ENCODE measurements at places on chromosomes 7 and 10.

DNA sequence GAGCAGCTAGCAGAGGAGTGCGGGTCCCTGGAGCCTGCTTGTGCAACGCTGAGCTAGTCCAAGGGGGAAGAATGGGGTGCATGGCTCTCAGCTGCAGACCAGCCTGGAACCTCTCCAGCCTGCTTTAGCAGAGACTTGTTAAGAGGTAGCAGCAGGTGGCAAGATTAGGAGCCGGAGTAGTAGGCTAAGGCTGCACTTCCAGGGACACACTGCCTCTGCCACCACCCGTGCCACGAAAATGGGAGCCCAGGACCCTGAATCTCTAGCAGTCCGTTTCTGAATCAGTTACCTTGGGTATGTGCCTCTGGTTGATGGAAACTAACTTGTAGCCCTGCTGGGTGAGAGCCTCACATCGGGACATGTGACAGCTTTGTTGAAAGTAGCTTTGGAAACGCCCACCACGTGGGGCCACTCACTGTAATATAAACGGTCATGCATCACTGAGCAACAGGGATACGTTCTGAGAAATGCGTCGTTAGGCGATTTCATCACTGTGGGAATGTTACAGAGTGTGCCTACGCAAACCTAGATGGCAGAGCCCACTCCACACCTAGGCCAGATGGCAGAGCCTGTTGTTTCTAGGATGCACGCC lies 25.9 kb downstream of the HTRA1 start:
- H3K36me3 ChIP-seq, result no peaks in the 10 kb centered on the region
- H3K4me1 ChIP-seq, result peaks cover 21% of the 10 kb centered on the region
- H3K27ac ChIP-seq, result no peak overlapping the region

- peaks cover 17% of the 10 kb centered on the region for H3K4me1 ChIP-seq
- H3K4me3 ChIP-seq, result no peak overlapping the region
- DNase-seq, result no peak
- peaks cover 5% of the 10 kb centered on the region for H3K36me3 ChIP-seq
These were observed 173.5 kb downstream of the ELMO1 start for GRCh38 chr7:37275078-37275710.

DNA sequence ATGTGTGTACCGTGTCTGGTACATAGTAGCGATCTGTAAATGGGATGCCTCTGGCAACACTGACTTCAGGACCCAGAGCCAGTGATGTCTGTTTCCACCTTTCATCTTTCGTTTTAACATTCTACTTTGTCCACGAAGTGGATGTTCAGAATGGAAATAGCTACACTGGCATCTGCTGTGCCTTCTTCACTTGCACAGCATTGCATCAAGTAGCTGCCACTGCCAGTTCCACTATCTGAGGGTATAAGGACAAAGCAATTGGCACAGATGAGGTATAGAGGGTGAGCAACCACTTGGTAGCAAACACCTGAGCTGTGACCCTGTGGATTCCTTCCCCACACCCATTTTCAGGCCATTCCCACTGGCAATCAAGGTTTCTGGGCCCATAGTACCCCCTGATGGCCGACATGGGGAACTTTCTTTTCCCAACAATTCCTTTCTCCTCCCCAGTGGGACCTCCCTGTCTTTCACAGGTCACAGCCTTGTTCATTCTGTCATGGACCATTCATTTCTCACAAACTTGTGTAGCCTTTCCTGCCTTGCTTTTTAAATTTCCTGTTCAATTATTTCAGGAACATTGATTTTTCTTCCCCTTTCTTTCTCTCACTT lies 4.0 kb downstream of the ITGA8 start:
- no peak overlapping the region for H3K27ac ChIP-seq
- H3K4me3 ChIP-seq, result no peak overlapping the region
- DNase-seq, result no peak
- no peaks in the 10 kb centered on the region for H3K36me3 ChIP-seq

- no peaks in the 10 kb centered on the region for H3K4me1 ChIP-seq
- no peak overlapping the region for H3K4me3 ChIP-seq
- H3K36me3 ChIP-seq, result no peaks in the 10 kb centered on the region
- no peaks in the 10 kb centered on the region for H3K27me3 ChIP-seq
- no peak overlapping the region for H3K27ac ChIP-seq
These were observed 427.7 kb downstream of the LRMDA start for GRCh38 chr10:75859141-75859540.

GRCh38 chr7:77258014-77258413 lies 58.4 kb upstream of the FGL2 start:
- no peak overlapping the region for H3K4me3 ChIP-seq
- no peaks in the 10 kb centered on the region for H3K27me3 ChIP-seq
- no peak for DNase-seq
- no peaks in the 10 kb centered on the region for H3K4me1 ChIP-seq
- H3K36me3 ChIP-seq, result no peaks in the 10 kb centered on the region

DNA sequence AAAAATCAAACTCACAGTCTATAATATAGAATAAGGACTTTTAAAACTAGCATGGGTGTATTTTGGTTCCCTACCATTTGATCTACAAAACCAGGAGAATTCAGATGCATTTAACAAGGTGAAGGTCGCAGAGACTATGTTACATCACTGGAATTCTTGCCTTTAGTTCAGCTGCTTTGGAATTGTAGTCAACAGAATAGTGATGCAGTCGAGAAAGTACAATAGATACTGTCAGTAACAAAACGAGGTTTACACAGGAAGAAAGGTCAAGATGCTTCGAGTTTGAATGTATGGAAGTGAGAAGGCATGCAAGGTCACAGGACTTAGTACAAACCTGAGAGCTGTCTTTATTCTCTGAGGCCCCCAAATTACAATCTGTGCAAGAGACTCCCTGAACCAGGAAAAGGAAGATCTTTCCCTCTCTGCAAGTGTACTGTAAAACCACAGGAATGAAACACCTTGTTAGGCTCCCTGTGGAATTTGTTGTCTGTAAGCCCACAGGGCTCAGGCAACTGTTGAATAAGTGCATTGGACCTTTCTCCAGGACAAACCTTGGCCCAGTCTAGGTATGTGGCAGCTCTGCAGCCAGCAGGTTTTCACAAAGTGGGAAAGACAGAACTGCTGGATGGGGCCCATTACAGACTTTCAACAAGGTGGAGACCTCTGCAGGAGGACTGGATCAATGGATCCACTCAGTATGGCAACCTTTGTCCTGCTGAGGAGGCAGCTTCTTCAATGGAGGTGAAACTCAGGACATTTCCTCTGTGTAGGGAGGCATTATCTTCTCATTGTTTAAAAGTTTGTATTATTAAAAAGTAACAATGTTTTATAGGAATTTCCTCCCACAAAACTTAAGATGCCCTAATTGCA lies 101.1 kb upstream of the GSDME start:
- no peaks in the 10 kb centered on the region for H3K27me3 ChIP-seq
- no peaks in the 10 kb centered on the region for H3K4me1 ChIP-seq
- no peak overlapping the region for H3K27ac ChIP-seq
- peaks cover 25% of the 10 kb centered on the region for H3K36me3 ChIP-seq

GRCh38 chr10:51620131-51620530 lies 79.3 kb downstream of the CSTF2T start:
- no peak overlapping the region for H3K27ac ChIP-seq
- H3K36me3 ChIP-seq, result no peaks in the 10 kb centered on the region
- H3K4me3 ChIP-seq, result no peak overlapping the region
- H3K4me1 ChIP-seq, result no peaks in the 10 kb centered on the region

DNA sequence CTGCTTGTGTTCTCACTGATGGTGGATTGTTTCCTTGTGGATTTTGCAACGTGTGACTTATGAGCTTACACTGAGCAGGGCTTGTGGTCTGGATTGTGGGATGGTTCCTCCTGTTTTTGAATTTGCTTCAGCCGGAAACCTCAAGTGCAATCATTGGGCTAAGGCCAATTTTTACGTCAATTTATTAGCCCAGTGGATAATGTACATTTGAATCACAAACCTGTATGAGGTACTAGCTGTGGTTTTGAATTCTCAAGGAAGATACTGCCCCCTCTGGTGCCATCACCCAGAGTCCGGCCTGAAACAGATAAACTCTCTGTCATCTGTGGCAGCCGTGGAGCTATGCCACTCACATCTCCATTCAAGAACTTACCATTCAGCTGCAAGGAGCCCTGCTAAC lies 7.3 kb upstream of the ZNF777 start:
- H3K27me3 ChIP-seq, result peaks cover 6% of the 10 kb centered on the region
- H3K36me3 ChIP-seq, result no peaks in the 10 kb centered on the region
- H3K27ac ChIP-seq, result no peak overlapping the region
- DNase-seq, result no peak
- no peaks in the 10 kb centered on the region for H3K4me1 ChIP-seq
- H3K4me3 ChIP-seq, result no peak overlapping the region

DNA sequence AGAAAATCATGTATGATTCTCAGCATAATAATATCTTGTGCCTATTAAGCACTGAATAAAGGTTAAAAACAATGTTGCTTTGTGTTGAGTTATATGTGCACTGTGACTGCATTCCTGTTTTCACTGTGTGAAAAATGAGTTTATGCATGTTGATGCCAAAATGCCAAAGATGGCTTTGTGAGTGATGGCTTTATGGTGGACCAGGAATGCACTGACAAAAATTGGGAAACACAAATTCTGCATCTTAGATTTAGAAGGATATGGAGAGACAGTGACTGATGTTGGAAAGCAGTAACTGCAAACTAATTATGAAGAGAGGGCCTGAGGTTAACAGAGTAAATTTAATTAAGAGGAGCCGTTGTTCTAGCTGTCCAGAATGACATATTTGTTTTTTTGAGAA lies 440.4 kb downstream of the KIF20B start:
- DNase-seq, result no peak
- H3K4me3 ChIP-seq, result no peak overlapping the region
- H3K27me3 ChIP-seq, result no peaks in the 10 kb centered on the region
- no peak overlapping the region for H3K27ac ChIP-seq

DNA sequence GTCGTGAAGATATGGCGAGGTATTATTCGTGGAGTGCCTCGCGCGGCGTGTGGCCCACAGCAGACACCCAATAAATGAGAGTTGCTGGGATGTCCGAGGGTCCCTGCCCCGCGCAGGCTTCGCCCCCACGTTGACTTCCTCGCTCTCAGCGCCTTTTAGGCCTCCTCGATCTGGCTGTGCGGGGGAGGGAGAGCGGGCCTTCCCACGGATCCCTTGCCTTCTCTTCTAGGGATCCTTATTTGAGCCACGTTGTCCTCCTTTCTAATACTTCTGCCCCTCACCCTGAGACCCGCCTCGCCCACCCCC lies 660 bp downstream of the VCL start:
- H3K27me3 ChIP-seq, result no peaks in the 10 kb centered on the region
- no peak for DNase-seq
- H3K4me3 ChIP-seq, result peak overlapping the region; percentile 94
- H3K4me1 ChIP-seq, result peaks cover 57% of the 10 kb centered on the region

GRCh38 chr10:20962165-20962564 lies 65.1 kb upstream of the NEBL start:
- DNase-seq, result no peak
- no peak overlapping the region for H3K4me3 ChIP-seq
- H3K4me1 ChIP-seq, result no peaks in the 10 kb centered on the region
- H3K27ac ChIP-seq, result no peak overlapping the region
- H3K36me3 ChIP-seq, result no peaks in the 10 kb centered on the region
- H3K27me3 ChIP-seq, result no peaks in the 10 kb centered on the region

DNA sequence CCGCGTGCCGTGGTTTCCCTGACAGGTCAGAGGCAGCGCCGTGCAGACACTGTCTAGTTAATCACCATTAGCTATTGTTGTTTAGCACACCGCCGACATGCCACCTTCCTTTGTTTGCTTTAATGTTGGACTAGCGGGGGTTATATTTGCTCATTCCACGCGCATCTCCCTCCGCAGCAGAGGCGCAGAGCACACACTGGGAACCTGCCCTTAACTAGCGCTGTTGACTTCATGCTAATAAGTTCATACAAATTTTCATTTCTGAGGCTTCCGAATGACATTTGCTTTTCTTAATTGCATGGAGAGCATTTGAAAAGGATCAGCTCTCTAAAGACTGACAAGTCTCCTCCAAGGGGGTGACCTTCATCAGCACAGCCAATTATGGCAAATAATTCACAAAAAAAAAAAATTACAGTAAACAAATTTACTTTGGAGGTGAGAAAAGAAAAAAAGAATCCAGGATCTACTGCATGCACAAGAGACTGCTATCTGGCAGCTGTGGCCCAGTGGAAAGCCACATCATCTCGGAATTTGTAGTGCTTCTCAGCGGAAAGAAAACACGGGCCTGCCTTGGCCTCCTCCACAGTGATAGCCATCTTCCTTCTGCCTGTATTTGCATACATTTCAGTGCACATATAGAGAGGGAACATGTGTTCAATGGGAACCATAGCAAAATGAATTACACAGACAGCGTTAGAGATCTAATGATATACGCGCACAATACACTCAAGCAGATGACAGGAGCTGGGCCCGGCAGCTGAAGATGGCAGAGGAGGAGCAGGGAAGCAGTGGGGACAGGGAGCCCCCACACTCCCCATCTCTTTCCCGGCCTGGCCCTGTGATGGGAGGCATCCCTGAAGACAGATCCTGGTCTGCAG lies 94.2 kb downstream of the EBF3 start:
- no peaks in the 10 kb centered on the region for H3K36me3 ChIP-seq
- no peak for DNase-seq
- no peaks in the 10 kb centered on the region for H3K27me3 ChIP-seq
- no peak overlapping the region for H3K4me3 ChIP-seq
- no peak overlapping the region for H3K27ac ChIP-seq

GRCh38 chr10:73746721-73747120 lies 2.5 kb downstream of the SEC24C start:
- peaks cover 25% of the 10 kb centered on the region for H3K36me3 ChIP-seq
- H3K4me3 ChIP-seq, result no peak overlapping the region
- peaks cover 51% of the 10 kb centered on the region for H3K4me1 ChIP-seq
- H3K27me3 ChIP-seq, result no peaks in the 10 kb centered on the region
- DNase-seq, result no peak

DNA sequence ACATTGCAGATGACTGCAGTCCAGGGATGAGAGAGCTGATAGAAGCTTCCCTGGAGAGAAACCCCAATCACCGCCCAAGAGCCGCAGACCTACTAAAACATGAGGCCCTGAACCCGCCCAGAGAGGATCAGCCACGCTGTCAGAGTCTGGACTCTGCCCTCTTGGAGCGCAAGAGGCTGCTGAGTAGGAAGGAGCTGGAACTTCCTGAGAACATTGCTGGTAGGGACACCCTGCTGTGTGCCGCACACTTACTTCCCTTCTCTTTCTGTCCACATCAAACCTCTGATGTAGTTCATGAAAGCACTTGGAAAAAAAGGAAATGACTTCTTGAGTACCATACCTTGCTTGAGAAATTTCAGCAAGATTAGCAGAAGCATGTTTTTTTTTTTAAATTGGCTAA lies 25.3 kb downstream of the MAP3K8 start:
- no peak for DNase-seq
- no peak overlapping the region for H3K4me3 ChIP-seq
- H3K27me3 ChIP-seq, result no peaks in the 10 kb centered on the region
- peaks cover 23% of the 10 kb centered on the region for H3K36me3 ChIP-seq
- no peak overlapping the region for H3K27ac ChIP-seq
- peaks cover 33% of the 10 kb centered on the region for H3K4me1 ChIP-seq

Measured in CD4-positive, alpha-beta memory T cell (primary cell).